ENCODE measurements at places on chromosomes 6 and 20.
A peak's percentile ranks its signal among the peaks of the same experiment; 100 is the strongest.

DNA sequence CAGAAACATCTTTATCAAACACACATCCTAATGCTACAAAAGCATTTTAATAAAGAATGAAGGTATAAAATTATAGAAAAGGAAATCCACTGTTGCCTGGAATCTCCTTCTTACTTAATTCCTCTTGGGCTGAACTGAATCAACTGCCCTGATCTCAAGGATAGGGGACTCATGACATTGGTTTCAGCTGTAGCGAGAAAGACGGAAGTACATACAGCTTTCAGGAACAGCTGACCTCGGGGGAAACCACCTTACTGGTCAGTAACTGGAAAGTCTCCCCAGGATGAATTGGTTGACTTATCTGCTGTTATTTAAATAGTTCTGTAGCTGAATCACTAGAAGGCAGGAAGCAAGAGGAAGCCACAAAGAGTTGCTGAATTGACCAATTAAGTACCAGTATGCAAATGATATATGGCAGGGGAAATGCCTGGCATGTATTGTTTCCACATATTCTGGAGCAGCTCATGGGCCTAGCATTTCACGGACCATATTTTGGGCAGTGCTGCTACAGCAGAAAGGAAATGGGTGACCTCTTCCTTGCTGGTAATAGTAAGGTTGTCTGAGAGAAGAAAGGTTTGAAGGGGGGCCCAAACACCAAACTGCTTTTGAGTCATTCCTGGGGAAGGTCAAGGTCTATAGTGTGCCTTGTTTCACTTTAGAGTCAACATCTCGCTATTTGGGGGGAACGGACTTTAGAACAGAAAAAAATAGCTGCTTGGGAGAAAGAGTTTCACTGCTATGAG is 43.7 kb upstream of the MAP7 start:
- DNase-seq: no peak

- DNase-seq: no peak
Measured at GRCh38 chr6:133369773-133370272, 128.7 kb downstream of the EYA4 start.

DNA sequence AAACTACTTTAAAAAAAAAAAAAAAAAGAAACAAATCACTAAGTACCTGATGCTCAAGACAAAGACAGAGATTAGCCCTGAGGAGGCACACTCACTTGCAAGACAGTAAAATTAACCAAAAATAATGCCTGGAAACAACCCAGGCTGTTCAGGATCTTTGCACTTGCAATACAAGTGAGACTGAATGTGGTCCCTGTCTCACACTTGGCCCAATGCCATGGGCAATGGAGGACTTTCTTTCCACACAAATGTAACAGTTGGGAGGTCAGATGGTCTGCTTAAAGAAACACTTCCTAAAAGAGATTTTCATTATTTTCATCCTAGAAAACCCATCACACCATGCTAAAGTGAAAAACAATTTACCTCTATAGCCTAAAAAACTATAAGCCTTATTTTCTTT is 16.2 kb downstream of the STAU1 start:
- DNase-seq: no peak

DNA sequence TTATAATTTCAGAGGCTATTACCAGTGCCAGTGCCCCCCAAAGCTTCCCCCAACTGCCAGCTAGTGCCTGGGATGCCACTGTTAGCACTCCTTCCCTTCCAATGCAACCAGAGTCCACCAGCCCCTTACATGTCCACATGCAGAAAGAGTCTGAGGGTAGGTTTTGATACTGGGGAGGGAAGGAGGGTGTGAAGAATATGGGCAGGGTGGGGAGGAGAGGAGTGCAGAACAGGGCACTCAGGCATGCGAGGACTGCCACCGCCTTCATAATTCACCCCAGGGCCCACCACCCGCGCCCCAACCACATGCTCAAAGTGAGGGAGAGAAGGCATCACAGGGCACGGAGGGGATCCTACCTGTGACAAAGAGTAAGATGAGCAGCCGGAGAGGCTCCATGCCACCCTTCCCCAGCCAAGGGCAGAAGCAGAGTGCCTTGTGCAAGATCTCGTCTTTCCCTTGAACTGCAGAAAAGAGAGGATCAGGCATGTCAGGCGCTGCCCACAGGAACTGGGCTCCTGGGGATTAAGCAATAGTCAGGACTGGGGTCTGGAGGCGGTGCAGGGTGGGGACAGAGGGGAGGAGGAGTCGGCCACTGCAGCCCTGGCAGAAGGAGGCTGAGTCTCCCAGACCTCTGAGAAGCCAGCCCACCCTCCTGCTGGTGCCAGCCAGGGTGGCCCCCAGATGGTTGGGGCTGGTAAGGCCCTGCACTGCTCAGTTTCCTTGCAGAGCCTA is at the start of gene TREM2:
TREM2 (minus strand) TSS at position 430 of the 732 bp plus-strand sequence; CDS start at position 396, 34 bp downstream.
- no peak for DNase-seq

DNA sequence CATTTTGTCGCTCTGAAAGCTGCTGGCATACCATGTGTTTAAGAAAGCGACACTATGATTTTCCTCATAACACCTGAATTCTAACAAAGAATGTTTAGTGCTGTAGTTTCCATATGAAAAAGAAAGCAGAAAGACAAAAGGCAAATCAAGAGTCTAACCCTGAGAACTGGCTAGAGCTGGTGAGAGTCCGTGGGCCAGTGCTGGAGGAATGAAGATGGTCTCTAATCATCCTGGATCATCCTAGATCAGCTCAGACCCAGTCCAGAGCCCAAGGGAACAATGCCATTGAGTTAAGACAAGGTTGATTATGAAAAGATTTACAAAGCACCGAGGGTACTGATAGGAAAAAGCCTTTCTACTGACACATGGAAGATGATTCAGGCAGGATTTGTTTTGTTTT is 73.0 kb upstream of the MYLIP start:
- DNase-seq: no peak

- DNase-seq: no peak
Measured at GRCh38 chr20:25626779-25627178, 3.0 kb upstream of the NANP start.

GRCh38 chr6:107957308-107957908 is 600 bp downstream of the SEC63 start:
- DNase-seq: peak; percentile 34

- no peak for DNase-seq
Measured at GRCh38 chr6:150915880-150916265, 50.4 kb downstream of the MTHFD1L start.

DNA sequence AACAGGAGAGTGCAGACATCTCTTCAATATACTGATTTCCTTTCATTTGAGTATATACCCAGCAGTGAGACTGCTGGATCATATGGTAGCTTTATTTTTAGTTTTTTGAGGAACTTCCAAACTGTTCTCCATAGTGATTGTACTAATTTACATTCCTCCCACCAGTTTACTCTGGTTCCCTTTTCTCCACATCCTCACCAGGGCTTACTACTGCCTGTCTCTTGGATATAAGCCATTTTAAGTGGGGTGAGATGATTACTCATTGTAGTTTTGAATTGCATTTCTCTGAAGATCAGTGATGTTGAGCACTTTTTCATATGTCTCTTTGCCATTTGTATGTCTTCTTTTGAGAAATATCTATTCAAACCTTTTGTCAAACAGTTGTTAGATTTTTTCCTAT is 64.9 kb upstream of the HMGCLL1 start:
- no peak for DNase-seq

DNA sequence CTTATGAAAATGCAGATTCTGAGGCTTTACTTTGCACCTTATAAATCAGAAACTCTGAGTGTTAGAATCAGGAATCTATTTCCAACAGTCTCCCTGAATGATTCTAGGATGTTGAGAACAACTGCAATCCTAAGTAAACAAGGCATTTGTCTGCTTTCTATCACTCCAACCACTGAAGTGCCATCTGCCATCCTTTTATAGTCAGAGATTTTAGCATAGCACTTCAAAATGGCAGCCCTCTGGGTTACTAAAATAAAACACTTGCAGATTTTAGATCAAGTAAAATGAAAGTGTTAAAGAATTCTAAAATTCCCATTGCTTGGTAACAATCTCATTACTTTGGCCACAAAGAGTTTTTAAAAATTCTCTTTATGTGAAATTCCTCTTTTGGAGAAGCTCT is 258.9 kb downstream of the CD109 start:
- no peak for DNase-seq

- DNase-seq: peak; percentile 35
Measured at GRCh38 chr6:37182736-37183590, 13.0 kb downstream of the PIM1 start.

- DNase-seq: peak; percentile 82
Measured at GRCh38 chr20:49851231-49851705, 38.6 kb downstream of the SLC9A8 start.

DNA sequence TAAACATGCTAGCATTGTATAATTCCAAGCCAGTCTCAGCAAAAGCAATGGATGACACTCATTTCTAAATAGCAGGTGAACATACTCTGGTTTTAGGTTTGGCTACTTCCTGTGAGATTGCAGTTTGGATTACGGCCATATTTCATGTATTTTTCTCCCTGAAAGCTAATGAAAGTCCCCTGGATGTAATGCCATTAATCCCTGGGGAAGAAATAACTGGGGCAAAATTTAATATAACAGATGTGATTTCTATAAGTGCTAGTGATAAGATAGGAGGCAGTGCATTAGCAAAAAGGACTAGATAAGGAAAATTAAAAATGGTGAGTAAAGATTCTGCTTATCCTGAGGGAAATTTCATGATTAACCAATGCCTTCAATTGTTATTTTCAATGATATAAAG is 238.2 kb downstream of the ADGRB3 start:
- no peak for DNase-seq

GRCh38 chr6:149646599-149646998 is 1.9 kb downstream of the KATNA1 start:
- DNase-seq: no peak

- DNase-seq: no peak
Measured at GRCh38 chr6:11429577-11429976, 108.0 kb upstream of the TMEM170B start.

GRCh38 chr6:15487262-15487661 is 175.6 kb downstream of the DTNBP1 start:
- DNase-seq: no peak

- no peak for DNase-seq
Measured at GRCh38 chr6:133809406-133809805, 79.5 kb upstream of the TCF21 start.

DNA sequence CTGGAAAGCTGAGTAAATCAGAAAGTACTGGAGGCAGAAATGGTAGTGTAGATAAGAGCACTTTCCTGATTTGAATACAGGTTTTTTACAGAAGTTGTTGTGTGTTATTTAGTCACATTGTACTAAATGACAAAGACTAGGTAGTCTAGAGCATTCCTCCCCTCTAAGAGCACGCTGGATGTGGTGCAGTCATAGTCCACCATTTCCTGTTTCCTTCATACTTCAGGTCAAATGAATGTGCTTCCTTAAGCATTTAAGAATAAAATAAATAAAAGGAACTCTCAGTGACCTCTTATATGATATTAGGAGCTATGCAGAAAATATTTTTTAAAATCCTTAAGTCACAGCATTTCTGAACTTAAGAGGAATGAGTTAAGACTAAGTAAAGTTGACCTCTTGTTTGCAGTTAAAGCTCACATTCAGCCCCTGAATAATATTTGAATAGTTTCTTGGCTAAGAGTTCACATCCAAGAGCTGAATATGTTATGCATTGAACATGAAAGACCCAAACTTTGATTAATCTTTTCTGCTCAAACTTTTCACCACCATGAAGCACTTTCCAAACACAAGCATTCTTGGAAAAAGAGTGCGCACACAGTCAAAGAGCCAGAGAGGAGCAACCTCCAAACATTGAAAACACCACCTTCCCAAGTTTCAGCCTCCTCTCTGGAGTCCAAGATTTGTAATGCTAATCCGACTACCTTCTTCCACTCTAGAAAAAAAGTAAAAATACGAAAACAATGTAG is 53.4 kb upstream of the TMEM30A start:
- DNase-seq: no peak

- no peak for DNase-seq
Measured at GRCh38 chr20:45967551-45968080, 4.4 kb downstream of the ZNF335 start.

GRCh38 chr20:1087311-1087905 is 31.0 kb upstream of the PSMF1 start:
- no peak for DNase-seq

DNA sequence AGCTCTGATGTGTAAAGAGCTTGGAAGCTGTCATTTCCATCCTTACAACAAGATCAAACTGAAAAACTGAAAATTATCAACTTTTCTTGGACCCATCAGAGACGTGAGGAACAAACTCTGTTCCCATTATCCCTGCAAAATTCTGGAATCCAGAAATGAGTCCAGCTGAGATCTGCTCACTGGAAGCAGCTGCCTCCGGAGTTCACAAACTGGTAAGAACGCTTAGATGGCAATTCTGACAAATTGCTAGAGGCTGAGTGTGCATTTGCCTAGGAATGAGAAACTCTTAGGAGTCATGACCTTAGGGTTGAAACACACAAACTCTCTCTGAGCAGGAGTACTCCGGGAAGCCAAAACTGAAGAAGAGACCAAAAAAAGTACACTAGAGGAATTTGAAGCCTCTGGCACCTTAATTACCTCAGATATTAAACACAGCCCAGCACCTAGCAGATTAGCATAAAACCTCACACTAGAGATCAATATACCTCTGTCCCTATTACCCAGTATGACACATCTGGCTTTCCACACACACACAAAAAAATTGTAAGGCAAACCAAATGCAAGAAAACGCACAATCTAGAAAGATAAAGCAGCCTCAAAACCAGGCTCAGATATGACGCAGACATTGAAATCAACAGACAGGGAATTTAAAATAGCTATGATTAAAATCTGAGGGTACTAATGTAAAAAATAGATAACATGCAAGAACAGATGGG is 233.5 kb upstream of the SGK1 start:
- DNase-seq: no peak

DNA sequence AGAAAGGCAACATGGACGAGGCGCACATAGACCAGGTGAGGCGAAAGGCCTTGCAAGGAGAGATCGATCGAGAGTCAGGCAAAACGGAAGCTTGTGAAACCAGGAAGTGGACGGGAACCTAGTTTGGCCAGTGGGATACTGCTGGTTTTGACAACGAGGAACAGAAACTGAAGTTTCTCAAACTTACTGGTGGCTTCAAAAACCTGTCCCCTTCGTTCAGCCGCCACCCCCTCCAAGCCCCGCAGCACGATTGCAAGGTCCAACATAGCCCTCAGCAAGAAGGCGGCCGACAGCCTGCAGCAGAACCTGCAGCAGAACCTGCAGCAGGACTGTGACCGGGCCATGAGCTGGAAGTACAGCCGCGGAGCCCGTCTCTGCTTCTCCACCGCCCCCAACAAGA is 238.0 kb downstream of the KHDC1L start:
- DNase-seq: no peak

GRCh38 chr6:16240589-16241320 is 2.4 kb downstream of the GMPR start:
- DNase-seq: no peak

- no peak for DNase-seq
Measured at GRCh38 chr6:20286968-20287565, 74.8 kb upstream of the MBOAT1 start.

- DNase-seq: no peak
Measured at GRCh38 chr20:47033665-47034064, 139.0 kb downstream of the EYA2 start.

Data from putamen (tissue), 1 donor.